ENCODE measurements at places on chromosomes 1 and 21.

DNA sequence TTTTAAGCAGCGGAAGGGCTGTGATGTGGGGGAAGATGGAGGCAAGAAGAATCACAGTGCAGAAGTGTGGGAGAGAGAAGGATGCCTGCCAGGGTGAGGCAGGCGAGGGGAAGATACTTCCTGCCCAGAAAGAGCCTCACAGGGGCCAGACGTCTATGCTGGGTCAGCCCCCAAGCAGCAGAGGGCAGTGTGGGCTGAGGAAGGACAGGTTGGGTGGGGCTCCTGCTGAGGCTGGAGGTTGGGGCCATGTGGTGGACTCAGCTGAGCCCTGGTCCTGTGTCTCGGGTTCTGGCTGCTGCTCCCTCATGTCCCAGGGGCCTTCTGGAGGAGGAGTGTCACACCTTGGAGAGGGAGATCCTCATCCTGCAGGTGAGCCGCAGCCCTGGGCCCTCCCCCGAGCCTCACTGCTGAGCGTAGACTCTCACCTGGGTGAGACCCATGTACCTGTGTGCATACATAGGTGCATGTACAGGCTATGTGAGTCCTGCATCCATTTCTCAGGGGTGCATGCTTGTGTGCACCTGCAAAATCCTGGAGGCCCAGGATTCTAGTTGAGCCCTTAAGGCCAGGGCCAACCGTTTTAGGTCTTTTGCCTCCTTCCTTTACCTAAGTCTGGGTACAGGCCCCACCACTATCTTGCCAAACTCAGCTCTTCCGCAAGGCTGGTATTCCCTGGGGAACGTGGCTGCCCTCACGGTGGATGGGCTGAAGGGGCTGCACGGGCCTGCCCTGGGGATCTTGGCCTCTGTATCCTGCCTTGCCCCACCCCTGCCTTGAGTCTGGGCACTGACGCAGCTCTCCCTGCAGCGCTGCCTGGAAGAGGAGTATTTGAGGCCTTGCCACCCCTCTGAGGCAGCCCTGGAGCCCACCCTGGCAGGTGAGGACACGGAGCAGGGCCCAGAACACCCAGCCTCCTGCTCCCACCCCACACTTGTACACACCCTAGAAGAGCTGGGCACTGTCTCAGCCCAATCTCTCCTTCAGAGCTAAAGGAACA, 3.7 kb downstream of the CCDC24 start:
- peak; percentile 33 for DNase-seq

DNA sequence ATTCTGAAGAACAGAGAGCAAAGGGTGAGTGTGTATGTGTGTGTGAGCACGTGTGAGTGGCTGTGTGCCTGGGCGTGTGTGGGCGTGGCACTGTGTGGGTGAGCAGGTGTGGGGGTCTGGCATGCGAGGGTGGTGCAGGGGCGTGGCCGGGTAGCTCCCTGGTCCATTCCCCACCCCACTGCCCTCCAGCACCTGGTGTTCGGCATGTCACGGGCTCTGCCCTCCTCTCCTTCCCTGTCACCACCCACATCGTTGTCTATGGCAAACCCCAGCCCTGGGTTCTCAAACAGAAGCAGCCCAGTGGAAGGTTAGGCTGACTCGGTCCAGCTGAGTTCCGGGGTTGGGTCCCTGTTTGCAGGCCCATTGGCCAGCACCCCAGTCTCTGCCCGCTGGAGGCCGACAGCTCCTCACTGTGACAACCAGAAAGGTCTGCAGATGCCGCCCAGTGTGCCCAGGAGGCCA, 39.8 kb downstream of the UBE2G2 start:
- no peak for DNase-seq

- no peak for DNase-seq
Observed at GRCh38 chr1:112923959-112924349, 32.0 kb downstream of the SLC16A1 start.

- DNase-seq, result no peak
Observed at GRCh38 chr1:89660224-89661061, 27.5 kb downstream of the LRRC8C start.

- DNase-seq, result no peak
Observed at GRCh38 chr1:54888080-54888733, 1.2 kb upstream of the DHCR24 start.

GRCh38 chr1:38381256-38381655, 334.7 kb upstream of the POU3F1 start:
- no peak for DNase-seq

DNA sequence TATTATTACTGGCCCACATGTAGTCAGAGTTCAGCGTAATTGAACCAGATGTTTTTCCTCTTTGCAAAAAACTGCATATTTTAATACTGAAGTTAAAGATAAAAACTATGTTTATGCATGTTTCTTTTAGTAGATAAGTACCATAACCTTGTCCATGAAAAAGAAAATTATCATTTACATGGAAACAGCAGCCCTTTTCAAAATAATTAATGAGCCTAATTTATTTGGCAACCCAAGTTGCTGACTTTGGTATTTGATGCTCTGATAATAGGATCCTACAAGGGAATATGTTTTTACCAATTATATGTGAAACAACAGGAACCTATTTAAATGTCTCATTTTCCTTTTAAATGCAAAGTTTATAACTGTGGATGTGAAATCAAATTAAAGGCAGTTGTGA, 281.3 kb upstream of the C1orf105 start:
- DNase-seq, result no peak

GRCh38 chr1:48492392-48492791, 20.4 kb upstream of the SPATA6 start:
- no peak for DNase-seq

GRCh38 chr1:14500041-14500440, 98.4 kb upstream of the KAZN start:
- DNase-seq, result no peak

GRCh38 chr1:11422686-11423085, 56.3 kb upstream of the DISP3 start:
- DNase-seq, result no peak

GRCh38 chr1:177032434-177032833, 132.1 kb downstream of the ASTN1 start:
- DNase-seq, result no peak

GRCh38 chr1:224673141-224673540, 57.0 kb downstream of the CNIH3 start:
- no peak for DNase-seq

DNA sequence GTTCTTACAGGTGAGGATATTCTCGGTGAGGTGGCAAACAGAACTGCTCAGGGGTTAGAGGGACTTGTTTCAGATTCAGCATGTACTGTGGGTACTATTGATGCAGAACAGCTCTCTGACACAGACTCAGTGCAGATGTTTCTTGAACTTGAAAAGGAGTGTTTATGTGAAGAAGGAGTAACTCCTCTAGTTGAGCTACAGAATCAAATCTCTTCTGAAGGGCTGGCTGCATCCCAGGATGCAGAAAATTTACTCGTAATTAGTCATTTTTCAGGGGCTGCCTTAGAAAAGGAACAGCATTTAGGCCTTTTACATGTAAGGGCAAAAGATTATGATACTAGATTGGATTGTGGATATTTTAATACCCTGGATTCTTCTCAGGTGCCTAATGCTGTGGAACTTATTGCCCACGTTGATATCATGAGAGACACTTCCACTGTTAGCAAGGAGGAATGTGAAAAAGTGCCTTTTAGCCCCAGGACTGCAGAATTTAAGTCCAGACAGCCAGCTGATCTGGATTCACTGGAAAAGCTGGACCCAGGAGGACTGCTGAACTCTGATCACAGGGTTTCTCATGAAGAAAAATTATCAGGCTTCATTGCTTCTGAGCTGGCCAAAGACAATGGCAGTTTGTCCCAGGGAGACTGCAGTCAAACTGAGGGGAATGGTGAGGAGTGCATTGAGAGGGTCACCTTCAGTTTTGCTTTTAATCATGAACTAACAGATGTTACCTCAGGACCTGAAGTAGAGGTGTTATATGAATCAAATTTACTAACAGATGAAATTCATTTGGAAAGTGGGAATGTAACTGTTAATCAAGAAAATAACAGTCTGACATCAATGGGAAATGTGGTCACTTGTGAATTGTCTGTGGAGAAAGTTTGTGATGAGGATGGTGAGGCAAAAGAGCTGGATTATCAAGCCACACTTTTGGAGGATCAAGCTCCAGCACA, 79.6 kb upstream of the BMP8A start:
- no peak for DNase-seq

- peak; percentile 33 for DNase-seq
Observed at GRCh38 chr1:221187174-221187573, 307.9 kb downstream of the HLX start.

- DNase-seq, result no peak
Observed at GRCh38 chr1:51728611-51729155, 111.8 kb downstream of the OSBPL9 start.

DNA sequence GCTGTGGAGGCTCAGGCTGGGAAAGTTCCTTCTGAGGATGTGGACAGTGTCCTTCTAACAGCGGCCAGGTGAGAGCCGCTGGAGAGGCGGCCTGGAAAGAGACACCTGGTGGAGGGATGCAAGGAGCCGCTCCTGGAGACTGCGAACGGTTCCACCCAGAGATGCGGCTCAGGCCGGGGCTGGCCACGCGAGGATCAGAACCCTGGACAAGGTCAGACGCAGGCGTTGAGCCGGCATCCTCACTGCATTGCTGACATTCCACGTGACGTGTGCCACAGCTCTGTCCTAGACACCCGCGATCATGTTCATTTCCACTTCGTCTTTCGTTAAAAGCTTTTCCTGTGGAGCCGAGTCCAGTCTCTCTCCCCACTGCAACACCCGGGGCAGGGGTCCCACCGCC, 28.8 kb downstream of the CFAP74 start:
- no peak for DNase-seq

DNA sequence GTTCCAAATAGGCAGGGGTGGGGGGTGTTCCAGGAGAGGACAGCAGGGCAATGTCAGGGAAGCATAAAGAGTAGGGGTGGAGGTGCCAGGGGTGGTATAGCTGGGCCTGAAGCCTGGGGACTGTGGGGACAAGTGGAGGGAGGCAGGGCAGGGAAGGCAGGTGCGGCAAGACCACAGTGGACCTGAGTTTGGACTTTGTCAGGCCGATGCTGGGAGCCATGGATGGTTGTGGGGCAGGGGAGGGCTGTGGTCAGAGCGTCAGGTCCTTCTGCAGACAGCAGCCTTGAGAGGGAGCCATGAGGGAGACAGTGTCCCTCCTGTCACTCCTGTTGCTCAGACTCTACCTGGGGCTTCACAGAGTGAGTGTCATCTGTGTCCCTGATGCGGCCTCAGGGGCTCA, 320.3 kb downstream of the PTPRU start:
- no peak for DNase-seq

GRCh38 chr1:100390531-100390930, 38.2 kb downstream of the CDC14A start:
- no peak for DNase-seq

DNA sequence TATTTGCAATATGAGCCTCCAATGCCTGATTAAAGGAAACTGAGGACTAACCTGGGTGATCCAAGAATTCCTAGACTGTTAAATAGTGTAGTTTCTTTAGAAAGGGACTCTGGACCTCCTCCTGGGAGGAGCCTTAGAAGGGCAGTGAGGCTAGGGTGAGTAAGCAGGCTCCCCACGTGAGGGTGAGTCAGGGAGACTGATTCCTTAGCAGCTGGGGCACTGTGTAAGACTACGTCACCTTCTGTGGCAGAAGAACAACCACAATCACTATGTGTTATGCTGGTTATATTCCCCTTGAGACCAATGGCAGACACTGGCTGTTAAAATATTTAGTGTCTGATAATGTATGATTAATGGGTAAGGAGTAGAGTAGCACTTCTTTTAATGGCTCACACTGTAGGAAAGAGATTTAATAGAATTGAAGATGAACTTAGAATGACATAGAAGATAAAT, 53.3 kb upstream of the SYT14 start:
- DNase-seq, result peak; percentile 88

DNA sequence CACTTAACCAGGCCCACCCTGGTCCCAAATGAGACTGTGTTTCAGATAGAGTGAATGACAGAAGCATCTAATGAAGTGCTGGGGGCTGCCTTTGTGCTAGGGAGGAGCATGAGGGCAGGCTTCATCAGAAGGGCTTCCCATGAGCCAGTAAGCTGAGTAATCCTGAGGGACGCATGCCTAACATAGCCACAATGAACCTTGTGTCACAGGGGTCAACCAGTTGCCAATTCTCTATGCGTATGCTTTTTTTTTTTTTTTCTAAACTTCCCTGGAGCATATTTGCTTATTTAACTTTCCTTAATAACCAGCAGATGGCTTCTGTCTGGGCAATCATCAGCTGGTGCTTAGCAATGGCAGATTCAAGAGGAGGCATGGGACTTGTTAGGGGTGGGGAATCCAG, 25.5 kb upstream of the CYP2J2 start:
- DNase-seq, result no peak

DNA sequence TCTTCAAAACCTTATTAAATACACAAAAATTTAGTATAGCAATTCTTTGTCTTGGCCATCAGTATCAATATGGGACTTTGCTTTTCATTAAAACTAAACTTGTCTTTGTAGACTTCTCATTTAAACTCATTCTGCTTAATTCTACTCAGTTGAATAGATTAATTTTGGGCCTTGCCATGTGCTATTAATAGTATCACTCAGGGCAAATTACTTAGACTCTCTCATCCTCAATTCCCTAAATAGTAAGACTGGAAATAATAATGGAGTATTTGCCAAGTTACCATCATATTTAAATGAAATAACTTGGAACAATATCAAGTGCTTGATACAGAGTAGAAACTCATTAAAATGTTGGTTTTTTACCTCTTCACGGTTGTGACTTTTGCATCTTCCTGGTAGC, 13.4 kb downstream of the HOOK1 start:
- no peak for DNase-seq

DNA sequence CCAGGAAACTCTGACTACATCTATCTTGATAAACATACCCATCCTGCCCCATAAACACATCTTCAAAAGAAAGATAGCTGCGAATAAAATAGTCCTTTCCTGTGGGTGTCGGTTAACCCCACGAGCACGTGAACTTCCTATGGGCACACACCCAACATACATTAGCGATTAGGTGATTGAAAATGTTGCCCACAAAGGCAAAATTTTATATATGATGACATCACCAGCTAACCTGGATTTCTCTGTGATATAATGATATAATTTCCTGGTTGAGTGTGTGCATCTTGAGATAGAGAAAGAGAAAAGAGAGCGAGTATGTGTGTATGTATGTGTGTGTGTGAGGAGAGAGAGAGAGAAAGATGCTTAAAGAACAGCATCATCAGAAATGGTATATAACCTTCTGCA, 296.1 kb downstream of the PTPRC start:
- peak; percentile 38 for DNase-seq

GRCh38 chr1:226987623-226988333, 47.7 kb downstream of the COQ8A start:
- DNase-seq, result no peak

GRCh38 chr1:26844424-26845196, 18.1 kb downstream of the ZDHHC18 start:
- no peak for DNase-seq
